Colonic mucosa (tissue), 4 donors: ENCODE measurements at places on chromosomes 2 and 18. TPM values are rescaled to one million over a fixed set of nuclear protein-coding genes. Genes with fewer than 3 reads are reported as not detected.
A peak's percentile ranks its signal among the peaks of the same experiment; 100 is the strongest.

The TWIST2 gene
- 0.82 TPM for total RNA-seq

The SOS1 gene
- 43.9 TPM for total RNA-seq

The ARHGAP15 gene
- total RNA-seq, result 3.7 TPM

The TANC1 gene
- total RNA-seq, result 28.3 TPM

The FMNL2 gene
- 17.5 TPM for total RNA-seq

DNA sequence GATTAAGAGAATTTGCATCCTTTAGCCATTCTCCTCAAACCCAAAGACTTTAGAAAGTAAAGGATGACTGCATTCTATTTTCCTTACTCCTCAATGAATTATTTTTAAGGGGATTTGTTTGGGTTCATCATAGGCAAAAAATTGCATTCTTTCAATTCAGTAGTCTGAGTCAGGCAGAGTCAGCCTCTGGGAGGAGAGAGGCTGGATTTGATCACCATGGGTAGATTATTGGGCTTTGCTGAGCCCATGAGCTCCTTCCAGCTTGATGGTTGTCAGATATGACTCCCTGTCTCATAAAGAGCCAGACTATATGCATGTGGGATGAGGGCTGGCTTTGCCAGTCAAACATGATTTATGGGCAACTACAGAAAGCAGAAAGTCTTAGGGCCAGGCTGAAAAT, 101.2 kb downstream of the KCNS3 start:
- H3K4me1 ChIP-seq, result no peaks in the 10 kb centered on the region
- no peak for DNase-seq
- H3K36me3 ChIP-seq, result no peaks in the 10 kb centered on the region
- no peaks in the 10 kb centered on the region for H3K27me3 ChIP-seq

DNA sequence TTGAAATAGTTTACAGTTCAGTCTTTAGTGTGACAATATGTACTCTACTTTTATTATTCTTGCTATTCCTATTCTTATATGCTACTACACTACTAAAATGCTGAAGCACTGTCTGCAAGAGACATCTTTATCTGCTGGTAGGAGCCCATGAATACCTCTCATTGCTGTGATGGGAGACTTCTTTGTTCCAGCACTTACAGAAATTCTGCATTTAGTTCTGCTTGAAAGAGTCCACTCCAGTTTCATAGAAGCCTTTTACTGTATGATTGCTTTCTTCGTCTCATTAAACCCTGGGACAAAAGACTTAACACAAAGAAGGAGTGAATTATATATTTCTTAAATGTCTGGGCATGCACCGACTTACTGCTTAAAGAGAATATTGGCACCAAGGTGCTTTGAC, 272.7 kb downstream of the CD226 start:
- no peaks in the 10 kb centered on the region for H3K4me1 ChIP-seq
- no peak for DNase-seq
- no peak overlapping the region for H3K4me3 ChIP-seq
- no peaks in the 10 kb centered on the region for H3K36me3 ChIP-seq

GRCh38 chr2:168244318-168244717, 3.1 kb downstream of the STK39 start:
- no peak overlapping the region for H3K4me3 ChIP-seq
- H3K4me1 ChIP-seq, result peaks cover 13% of the 10 kb centered on the region
- peak overlapping the region; percentile 86 for H3K27ac ChIP-seq

DNA sequence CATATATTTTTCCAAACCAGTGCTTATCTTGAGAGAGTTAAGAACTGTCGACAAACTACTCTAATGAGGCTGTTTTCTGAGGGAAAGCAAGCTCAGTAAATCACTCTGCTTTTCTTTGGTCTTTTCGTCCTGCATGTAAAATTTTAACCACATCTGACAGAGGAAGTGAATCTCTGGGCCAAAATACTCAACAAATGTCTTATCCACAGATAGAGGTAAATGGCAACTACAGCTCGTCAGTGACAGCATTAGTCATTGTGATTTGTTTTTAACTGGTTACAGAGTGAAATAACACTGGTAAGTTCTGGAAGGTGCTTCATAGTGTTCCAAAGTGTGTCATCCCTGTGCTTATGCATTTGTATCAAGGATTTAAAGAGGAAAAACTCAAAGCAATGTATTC, 82.6 kb upstream of the SLC8A1 start:
- DNase-seq, result no peak
- no peaks in the 10 kb centered on the region for H3K36me3 ChIP-seq
- H3K27ac ChIP-seq, result no peak overlapping the region
- H3K4me3 ChIP-seq, result no peak overlapping the region

DNA sequence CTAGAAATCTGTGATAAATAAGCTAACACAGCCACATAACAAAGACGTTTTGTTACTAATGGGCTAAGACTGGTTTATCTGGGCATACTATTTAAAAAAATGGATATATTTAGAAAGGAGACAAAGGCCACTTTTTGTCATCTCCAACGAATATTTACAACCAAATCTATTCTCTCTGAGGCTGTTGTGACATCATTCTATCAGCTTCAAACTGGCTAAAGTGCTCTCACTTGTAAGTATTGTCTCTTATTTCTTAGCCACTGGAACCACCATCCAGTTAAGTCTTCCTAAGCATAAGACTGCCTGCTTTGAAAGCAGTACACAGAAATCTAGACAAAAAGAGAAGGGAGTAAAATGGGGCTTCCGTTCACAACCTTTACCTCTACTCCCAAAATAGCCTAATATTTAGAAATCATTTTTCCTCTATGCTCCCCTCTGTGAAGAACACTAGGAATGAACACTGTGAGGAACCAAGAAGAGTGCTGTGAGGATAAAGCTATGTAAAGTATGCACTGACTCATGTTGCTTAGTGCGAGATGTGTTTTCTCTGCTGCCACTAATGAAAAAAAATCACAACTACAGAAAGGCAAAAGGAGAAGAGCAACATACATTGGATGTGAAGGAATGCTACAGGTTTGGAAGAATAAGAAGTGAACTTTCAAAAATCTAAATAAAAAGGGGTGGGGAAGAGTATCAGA, 264.1 kb downstream of the EXOC6B start:
- H3K27me3 ChIP-seq, result no peaks in the 10 kb centered on the region
- H3K4me1 ChIP-seq, result no peaks in the 10 kb centered on the region
- no peak overlapping the region for H3K27ac ChIP-seq
- DNase-seq, result no peak
- H3K4me3 ChIP-seq, result no peak overlapping the region
- H3K36me3 ChIP-seq, result no peaks in the 10 kb centered on the region

GRCh38 chr18:70028734-70029133, 81.1 kb upstream of the CD226 start:
- H3K36me3 ChIP-seq, result no peaks in the 10 kb centered on the region
- H3K27ac ChIP-seq, result no peak overlapping the region
- no peaks in the 10 kb centered on the region for H3K4me1 ChIP-seq
- no peak overlapping the region for H3K4me3 ChIP-seq
- H3K27me3 ChIP-seq, result no peaks in the 10 kb centered on the region

GRCh38 chr18:23274638-23275482, 139.6 kb downstream of the CABLES1 start:
- no peaks in the 10 kb centered on the region for H3K27me3 ChIP-seq
- DNase-seq, result no peak
- no peak overlapping the region for H3K4me3 ChIP-seq
- H3K36me3 ChIP-seq, result no peaks in the 10 kb centered on the region
- H3K4me1 ChIP-seq, result no peaks in the 10 kb centered on the region

DNA sequence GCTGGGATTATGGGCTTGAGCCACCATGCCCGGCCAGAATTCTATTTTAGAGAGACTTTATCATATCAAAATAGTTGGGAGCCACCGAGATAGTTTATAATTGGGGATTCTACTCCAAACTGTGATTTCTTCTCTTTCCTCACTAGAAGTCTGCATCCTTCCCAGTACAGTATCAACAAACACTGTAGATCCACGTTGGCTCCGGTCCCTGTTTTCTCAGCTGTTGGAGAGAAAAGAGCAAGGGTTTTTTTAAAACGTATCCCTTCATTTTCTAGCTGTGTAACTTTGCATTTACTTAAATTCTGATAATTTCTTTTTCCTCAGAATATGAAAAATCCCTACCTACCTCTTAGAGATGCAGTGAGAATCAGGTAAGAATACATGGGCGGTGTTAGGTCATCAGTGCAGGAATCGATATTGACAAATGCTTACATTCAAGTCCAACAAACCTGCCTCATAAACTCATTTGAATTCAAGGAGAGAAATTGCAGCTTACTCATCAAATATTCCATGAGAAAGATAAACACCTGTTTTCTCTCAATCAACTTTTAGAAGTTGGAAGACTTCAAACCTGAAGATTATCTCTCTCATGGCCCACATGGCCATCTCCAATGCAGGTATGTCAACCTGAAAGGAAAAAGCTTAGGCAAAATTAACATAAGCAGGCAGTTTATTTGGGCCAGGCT, 17.7 kb upstream of the PDCL3 start:
- no peaks in the 10 kb centered on the region for H3K36me3 ChIP-seq
- H3K27me3 ChIP-seq, result no peaks in the 10 kb centered on the region
- DNase-seq, result no peak
- no peaks in the 10 kb centered on the region for H3K4me1 ChIP-seq
- H3K27ac ChIP-seq, result no peak overlapping the region

GRCh38 chr2:215529271-215529670, 93.4 kb upstream of the FN1 start:
- no peaks in the 10 kb centered on the region for H3K36me3 ChIP-seq
- no peaks in the 10 kb centered on the region for H3K27me3 ChIP-seq
- H3K4me3 ChIP-seq, result no peak overlapping the region
- H3K27ac ChIP-seq, result no peak overlapping the region

DNA sequence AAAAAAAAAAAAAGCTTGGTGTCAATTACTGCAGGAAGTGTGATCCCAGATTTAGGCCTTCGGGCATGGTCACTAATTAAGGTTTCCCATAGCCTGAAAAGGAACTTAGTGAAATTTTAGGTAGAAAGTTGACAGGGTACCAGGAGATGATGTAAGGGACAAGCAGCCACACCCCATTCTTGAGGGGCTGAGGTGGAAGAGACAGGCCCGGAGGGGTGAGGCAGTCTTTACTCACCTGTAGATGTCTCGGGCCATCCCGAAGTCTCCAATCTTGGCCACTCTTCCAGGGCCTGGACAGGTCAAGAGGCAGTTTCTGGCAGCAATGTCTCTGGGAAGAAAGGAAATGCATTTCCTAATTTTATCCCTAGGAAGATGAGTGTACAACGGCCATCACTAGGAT, 94.3 kb downstream of the CLIP4 start:
- H3K36me3 ChIP-seq, result no peaks in the 10 kb centered on the region
- no peak overlapping the region for H3K4me3 ChIP-seq
- no peaks in the 10 kb centered on the region for H3K27me3 ChIP-seq

- H3K27ac ChIP-seq, result no peak overlapping the region
- no peaks in the 10 kb centered on the region for H3K27me3 ChIP-seq
- no peak for DNase-seq
- H3K4me1 ChIP-seq, result no peaks in the 10 kb centered on the region
These were observed 74.8 kb upstream of the FAM98A start for GRCh38 chr2:33673937-33674336.

DNA sequence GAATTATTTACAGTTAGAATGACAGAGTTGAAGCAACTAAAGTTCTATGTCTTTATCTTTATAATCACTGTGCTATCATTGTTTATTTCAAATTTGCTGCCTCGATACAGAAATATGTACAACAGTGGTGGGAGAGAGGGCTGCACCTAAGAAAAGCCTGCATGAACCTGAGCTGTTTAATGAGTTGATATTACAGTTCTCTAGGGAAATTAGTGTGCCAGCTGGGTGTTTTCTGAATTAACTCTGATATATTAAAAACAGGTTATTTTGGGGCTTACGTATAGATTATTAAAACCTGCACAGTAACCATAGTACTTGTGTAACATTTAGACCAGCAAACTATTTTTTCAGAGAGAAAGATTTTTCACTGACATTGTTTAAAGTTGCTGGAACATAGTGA, 750.5 kb upstream of the DDX18 start:
- no peaks in the 10 kb centered on the region for H3K27me3 ChIP-seq
- no peak overlapping the region for H3K27ac ChIP-seq
- H3K4me1 ChIP-seq, result no peaks in the 10 kb centered on the region
- no peaks in the 10 kb centered on the region for H3K36me3 ChIP-seq
- DNase-seq, result no peak

DNA sequence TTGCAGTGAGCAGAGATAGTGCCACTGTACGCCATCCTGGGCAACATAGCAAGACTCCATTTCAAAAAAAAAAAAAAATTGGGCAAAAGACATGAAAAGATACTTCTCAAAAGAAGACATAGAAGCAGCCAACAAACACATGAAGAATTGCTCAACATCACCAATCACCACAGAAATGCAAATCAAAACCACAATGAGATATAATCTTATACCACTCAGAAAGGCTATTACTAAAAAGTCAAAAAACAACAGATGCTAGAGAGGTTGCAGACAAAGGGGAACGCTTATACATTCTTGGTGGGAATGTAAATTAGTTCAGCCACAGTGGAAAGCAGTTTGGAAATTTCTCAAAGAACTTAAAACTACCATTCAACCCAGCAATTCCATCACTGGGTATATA, 43.1 kb upstream of the CHAC2 start:
- no peak overlapping the region for H3K4me3 ChIP-seq
- H3K4me1 ChIP-seq, result no peaks in the 10 kb centered on the region
- no peak for DNase-seq
- H3K27ac ChIP-seq, result no peak overlapping the region
- H3K36me3 ChIP-seq, result no peaks in the 10 kb centered on the region

- no peak overlapping the region for H3K4me3 ChIP-seq
- H3K27me3 ChIP-seq, result no peaks in the 10 kb centered on the region
- no peaks in the 10 kb centered on the region for H3K36me3 ChIP-seq
- no peaks in the 10 kb centered on the region for H3K4me1 ChIP-seq
- DNase-seq, result no peak
- H3K27ac ChIP-seq, result no peak overlapping the region
These were observed 164.8 kb upstream of the ACVR2A start for GRCh38 chr2:147679955-147680531.

- no peak for DNase-seq
- H3K27ac ChIP-seq, result no peak overlapping the region
- no peaks in the 10 kb centered on the region for H3K36me3 ChIP-seq
- H3K27me3 ChIP-seq, result no peaks in the 10 kb centered on the region
- H3K4me3 ChIP-seq, result no peak overlapping the region
These were observed 20.3 kb downstream of the ANKRD30B start for GRCh38 chr18:14768241-14768640.

GRCh38 chr2:69166812-69167468, 154.0 kb downstream of the ANTXR1 start:
- H3K36me3 ChIP-seq, result no peaks in the 10 kb centered on the region
- no peaks in the 10 kb centered on the region for H3K27me3 ChIP-seq
- no peak for DNase-seq

- H3K4me3 ChIP-seq, result no peak overlapping the region
- H3K27ac ChIP-seq, result no peak overlapping the region
- no peaks in the 10 kb centered on the region for H3K4me1 ChIP-seq
- no peak for DNase-seq
- H3K36me3 ChIP-seq, result no peaks in the 10 kb centered on the region
These were observed 100.1 kb upstream of the ARL4C start for GRCh38 chr2:234596696-234597575.

GRCh38 chr2:24456599-24457556, 34.2 kb upstream of the NCOA1 start:
- no peaks in the 10 kb centered on the region for H3K4me1 ChIP-seq
- H3K27ac ChIP-seq, result no peak overlapping the region

DNA sequence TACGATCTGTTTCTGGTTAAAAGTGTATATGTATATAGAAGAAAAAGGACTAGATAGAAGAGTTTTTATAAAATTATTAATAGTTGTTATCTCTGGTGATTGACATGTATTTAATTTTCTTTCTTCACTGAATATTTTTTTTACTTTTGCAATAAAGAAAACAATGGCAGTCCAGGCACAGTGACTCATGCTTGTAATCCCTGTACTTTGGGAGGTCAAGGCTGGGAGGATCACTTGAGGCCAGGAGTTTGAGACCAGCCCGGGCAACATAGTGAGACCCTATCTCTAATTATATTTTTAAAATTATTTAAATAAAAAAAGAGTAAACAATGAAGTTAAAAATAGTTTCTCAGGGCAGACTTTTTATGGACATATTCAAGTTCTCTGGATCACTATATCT, 114.7 kb downstream of the FAM117B start:
- no peaks in the 10 kb centered on the region for H3K36me3 ChIP-seq
- no peaks in the 10 kb centered on the region for H3K27me3 ChIP-seq
- no peak overlapping the region for H3K4me3 ChIP-seq
- no peaks in the 10 kb centered on the region for H3K4me1 ChIP-seq
- no peak overlapping the region for H3K27ac ChIP-seq
